ENCODE measurements at places on chromosomes 7 and 10.

DNA sequence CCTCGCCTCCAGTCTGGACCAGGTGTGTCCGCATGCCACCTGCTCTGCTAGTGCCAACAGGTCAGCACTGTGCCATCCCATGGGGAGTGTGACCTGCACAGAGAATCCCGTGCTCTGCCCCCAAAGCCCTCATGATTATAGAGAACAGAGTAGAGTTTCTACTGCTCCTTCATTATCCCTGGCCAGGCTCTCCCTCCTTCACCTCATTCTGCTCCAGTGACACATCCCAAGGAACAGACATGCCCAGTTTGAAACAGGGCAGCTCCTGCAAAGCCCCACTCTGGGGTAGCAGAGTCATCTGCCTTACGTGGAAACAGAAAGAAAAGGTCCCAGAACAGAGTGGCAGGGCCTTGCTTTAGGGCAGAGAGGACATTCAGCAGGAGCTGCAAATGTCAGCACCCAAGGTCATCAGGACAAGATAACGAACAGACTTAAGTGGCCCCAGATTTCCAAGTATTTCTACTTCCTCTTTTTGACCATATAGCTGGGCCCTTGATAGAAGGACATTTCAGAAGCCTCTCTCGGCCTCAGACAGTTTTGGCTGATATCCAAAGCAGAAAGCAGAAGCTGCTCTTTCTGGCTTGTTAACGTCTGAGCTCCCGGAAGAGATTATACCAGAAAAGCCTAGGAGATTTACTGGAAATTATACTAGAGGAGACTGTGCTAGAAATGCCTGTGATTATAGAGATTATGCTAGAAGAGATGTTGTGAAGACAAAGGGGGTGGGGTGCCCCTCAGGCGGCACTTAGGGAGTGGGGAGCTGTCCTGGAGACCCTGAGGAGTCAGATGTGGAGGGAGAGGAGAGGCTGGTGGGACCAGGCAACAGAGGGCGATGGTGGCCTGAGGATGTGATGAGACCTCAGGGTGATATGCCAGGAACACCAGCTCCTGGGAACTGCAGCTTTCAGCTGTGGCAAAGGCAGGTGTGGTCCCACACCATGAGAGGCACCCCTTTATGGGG lies 12.6 kb downstream of the TMEM176B start:
- no peak for DNase-seq

- DNase-seq: no peak
Measured at GRCh38 chr10:71525721-71526120, 129.0 kb downstream of the CDH23 start.

GRCh38 chr10:44463511-44464121 lies 78.7 kb upstream of the CXCL12 start:
- no peak for DNase-seq

- DNase-seq: peak; percentile 67
Measured at GRCh38 chr7:155665957-155666287, 21.5 kb downstream of the RBM33 start.

GRCh38 chr7:7862393-7862792 lies 106.2 kb upstream of the GLCCI1 start:
- DNase-seq: no peak

Data from skeletal muscle cell (primary cell).